Activated CD4-positive, alpha-beta T cell treated with anti-CD3 and anti-CD28 coated beads for 4 hours (primary cell): ENCODE measurements at places on chromosomes 1 and 21.

- DNase-seq = no peak
Observed at GRCh38 chr1:59481881-59482505, 185.1 kb downstream of the FGGY start.

DNA sequence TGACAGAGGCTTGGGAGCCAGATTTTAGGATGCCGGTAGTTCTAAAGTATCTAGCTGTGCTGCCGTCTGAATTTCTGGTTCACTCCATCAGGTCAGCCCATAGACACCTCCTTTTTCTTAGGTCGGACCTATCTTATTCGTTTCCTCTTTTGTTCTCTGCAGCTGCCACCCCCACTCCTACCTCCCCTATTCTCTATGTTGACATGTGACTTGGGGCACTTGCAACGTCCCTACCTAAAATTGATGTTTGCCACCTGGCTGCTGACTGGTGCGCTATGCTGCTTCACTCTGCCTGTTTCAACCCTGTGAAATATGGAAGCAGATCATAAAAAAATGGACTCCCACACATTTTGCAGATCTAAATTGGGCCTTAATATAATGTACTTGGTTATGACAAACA, 55.3 kb downstream of the PBX1 start:
- no peak for DNase-seq

GRCh38 chr1:7250597-7251453, 465.6 kb downstream of the CAMTA1 start:
- DNase-seq = no peak

- no peak for DNase-seq
Observed at GRCh38 chr1:84677415-84678099, 12.7 kb downstream of the SSX2IP start.

DNA sequence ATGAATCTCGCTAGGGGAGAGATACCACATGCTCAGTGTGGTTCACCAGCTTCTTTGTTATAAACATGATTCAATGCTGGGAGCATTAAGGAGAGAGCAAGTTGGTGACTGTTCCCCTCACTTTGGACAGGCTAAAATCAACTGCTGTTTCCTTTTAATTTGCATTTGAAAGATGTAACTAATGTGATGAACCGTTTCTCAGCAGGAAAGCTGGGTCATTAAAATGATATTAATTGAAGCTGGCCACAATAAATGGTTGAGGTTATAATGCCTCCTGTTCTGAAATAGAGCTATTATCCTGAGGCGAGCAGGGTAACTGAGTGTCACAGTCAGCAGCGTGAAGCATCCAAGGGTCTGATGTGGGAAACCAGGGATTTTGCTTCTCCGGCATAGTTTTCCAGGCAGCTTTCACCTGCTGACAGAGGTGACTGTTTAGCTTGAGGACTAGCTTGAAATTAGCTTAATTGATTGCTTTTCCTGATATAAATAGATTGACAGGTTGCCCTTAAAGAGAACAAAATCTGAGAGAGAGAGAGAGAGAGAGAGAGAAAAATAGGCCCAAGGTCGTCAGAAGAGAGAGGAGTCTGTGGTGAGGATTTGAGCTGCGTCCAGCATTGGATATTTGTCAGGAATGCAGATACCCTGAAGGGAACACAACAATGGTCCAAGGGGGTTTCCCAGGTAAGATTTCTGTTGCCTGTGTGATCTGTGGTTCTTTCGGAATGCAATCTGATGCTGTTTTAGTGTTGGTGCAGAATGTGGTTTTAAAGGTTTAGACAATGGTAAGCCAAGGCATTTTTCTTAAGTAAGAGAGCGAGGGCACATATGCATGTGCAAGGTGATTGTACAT, 209.7 kb downstream of the PATJ start:
- no peak for DNase-seq

DNA sequence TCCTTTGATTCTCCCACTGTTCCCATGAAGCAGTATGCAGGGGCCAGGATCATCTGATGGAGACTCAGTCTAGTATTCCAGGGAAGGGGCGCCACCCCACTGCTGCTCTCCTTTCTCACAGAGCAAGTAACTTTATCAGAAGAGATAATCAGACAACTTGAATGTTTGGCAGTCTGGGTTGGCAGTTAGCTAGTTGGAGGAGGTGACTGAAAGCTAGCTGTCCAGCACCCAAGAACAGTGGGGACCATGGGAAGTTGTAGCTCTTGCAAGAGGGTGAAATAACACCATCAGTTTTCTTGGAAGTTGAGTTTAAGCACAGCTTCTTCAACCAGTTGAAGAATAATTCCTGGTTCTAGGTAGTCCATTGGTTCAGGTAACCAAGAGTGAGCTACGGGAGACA, 22.2 kb upstream of the AGL start:
- no peak for DNase-seq

GRCh38 chr1:154982897-154983648, at the start of gene FLAD1:
Gene FLAD1 (plus strand): TSS chr1:154983344. CDS start chr1:154983695, 351 bp downstream.
- peak; percentile 94 for DNase-seq

- DNase-seq = no peak
Observed at GRCh38 chr21:16437586-16437985, 707.8 kb downstream of the USP25 start.

DNA sequence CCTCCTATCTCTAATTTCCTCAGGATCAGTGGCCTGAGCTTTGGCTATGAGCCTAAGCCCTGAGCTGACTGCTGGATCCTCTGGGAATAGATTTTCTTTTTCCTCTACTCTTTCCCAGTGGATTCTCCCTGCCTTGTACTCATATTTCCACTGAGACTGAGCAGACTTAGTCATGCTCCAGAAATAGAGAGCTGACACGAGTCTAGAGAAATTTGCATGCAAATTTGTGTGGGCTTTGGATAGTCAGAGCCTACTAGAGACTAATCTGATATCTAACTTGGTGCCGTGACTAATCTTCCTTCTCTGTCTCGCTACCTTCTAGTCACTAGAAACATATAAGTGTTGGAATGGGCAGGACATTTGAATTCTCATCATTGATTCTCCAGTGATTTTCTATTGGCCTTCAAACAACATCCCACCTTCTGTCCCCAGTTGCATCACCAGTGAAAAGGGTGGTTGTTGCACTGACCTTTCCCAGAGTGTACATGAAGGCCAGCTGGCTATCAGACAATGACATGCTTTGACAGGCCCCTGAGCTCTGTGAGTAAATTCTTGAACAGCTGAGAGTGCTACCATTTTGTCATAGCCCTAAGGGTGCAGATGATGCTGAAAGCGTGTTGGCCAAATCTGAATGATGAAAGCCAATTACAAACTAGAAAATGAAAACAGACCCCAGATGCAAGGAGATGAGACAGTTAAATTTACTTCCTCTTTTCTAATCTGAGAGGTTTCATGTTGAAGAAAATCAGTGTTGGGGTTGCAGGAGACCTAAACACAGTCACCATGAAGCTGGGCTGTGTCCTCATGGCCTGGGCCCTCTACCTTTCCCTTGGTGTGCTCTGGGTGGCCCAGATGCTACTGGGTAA, at the start of gene FCRLA:
Gene FCRLA, plus strand, starts transcription at position 748 of the 866 bp plus-strand sequence. Its CDS starts 36 bp downstream, at position 784.
- no peak for DNase-seq

DNA sequence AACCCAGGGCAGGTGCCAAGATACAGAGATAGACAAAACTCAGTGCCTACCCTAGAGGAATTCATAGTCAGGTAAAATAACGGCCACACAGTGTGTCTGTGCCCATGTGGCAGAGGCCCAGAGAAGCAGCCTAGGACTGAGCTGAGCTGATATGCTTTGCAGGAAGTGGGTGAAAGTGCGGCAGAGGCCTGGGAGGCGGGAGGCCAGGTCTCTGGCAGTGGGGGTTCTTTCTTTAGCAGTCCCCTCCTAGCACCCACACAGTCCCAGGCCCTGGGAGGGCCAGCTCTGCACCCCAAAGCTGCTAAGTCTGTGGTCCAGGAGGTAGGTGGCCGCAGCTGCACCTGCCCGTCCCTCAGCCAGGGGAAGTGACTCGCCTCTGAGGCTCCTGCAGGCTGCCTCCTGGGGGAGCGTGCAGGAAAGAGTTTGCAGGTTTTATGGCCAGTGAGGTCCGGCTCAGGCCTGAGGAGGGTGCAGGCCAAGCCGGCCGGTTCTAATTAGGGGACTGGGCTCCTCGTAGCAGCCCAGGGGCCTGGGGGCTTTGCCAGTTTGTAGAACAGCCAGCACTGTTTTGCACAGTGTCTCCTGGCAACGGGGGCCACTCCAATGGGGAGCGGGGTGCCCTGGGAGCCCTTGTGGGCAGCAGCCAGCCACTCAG, 107.9 kb downstream of the SPSB1 start:
- DNase-seq = peak; percentile 13

DNA sequence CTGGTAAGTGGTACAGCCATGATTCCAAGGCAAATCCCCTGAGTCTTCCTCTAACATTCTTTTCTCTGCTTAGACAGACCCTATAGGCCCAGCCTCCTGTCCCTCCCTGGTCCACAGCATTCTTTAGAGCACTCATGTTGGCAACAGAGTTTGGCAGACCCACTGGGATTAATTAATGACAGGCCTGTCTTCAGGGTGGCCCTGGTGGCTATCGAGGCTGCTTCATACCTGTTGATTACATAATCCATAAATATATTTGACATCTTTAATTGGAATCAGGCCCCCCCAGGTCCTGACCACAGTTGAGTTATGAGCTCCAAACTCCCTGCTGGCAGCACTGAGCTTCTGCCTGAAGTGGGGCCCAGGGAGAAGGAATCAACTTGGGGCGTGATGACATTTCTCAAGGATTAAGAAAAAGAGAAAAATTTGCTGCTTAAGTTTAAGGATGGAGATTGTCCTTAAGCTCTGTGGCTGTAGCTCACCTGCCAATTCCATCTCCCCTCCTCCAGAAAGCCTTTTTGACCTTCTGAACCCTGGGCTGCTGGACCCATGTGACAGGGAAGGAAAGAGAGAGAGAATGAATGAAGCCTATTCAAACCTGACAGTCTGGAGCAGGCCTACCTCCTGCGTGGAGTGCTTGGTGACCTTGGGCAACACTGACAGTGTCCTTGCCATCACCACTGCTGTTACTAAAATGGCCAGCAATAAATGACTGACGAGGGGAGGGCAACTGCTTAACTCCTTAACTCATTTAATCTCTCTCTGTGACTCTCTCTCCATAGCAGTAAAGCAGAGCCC, 156.6 kb downstream of the TRABD2B start:
- DNase-seq = no peak

- DNase-seq = no peak
Observed at GRCh38 chr1:28671254-28671780, 2.7 kb downstream of the GMEB1 start.

DNA sequence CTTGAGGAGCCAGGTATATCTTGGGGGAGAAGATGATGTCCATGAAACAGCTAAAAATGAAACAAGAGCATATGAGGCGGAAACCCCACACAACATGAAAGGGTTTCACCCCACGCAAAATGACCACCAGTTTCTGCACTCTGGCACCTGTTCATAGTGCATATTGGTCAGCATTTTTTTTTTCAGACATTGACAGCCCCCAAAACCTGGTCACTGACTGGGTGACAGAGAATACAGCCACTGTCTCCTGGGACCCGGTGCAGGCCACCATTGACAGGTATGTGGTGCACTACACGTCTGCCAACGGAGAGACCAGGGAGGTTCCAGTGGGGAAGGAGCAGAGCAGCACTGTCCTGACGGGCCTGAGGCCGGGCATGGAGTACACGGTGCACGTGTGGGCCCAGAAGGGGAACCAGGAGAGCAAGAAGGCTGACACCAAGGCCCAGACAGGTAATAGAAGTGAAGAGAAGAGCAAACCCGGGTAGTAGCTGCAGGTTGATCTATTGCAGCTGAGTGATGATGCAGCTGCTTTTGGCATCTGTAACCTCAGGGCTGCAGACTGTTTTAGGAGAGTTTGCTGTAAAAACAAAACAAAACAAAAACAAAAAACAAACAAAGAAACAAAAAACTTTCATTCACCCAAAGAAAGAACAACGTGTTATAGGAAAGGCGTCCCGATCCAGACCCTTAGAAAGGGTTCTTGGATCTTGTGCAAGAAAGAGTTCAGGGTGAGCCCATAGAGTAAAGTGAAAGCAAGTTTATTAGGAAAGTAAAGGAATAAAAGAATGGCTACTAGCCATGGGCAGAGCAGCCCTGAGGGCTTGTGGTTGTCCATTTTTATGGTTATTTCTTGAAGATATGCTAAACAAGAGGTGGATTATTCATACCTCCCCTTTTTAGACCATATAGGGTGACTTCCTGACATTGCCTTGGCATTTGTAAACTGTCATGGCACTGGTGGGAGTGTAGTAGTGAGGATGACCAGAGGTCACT, 51.0 kb downstream of the TNN start:
- DNase-seq = no peak

DNA sequence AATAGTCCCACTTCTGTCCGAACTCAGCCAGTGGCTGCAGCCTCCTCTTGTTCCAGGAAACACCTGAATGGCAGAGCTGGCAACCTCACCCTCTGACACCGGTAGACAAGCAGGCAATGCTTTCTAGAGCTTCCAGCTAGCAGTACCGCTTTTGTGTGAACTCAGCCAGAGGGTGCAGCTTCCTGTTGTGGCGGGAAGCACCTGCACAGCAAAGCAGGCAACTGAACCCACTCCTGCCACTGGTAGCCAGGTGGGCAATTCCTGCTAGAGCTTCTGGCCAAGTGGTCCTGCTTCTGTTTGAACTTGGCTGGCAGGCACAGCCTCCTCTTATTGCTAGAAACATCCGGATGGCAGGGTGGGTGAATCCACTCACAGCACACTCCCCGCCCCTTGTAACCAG, 40.1 kb upstream of the TMPRSS15 start:
- no peak for DNase-seq

GRCh38 chr1:201880928-201881571, 7.6 kb upstream of the SHISA4 start:
- no peak for DNase-seq

DNA sequence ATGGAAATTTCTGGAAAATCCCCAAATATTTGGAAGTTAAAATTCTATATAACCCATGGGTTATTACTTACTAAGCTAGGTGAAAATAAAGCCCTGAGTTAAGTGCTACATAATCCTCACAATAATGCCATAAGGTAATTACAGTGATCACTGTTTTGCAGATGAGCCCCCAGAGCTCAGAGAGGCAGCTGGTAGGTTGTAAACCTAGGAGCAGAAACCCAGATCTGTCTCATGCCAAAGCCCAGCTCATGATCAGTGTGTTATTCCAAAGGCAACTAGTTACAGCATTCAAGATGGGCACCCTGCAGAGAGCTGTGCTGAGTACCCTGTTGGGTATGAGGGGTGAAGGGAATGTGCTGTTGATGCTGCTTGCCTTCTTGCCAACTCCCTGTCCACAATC, 10.8 kb upstream of the MYOG start:
- DNase-seq = no peak

GRCh38 chr1:51924455-51924854, 45.9 kb upstream of the NRDC start:
- DNase-seq = no peak

DNA sequence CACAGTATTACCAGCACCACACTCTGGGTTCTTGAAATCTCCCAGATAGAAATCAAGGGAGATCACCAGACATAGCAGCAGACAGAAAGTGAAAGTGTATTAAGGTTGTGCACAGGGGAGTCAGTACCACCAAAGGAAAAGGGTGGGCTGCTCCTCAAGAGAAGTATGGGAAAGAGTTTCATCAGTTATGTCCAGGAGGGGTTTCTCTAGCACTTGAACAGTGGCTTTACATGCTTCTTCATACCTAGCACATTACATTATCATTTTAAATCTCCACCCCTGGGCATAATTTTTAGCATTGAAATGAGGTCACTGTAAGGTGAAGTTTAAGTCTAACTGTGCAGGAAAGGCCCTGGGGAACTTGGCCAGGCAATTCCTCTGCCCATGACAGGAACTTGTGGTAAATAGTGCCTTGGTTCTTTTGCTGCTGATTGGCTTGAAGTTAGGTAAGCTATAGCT, 601.0 kb downstream of the NUF2 start:
- DNase-seq = no peak

- no peak for DNase-seq
Observed at GRCh38 chr1:244388961-244389360, 62.7 kb downstream of the ADSS2 start.
